MV-4-11 (cell line): ENCODE measurements at places on chromosomes 1 and 21.

DNA sequence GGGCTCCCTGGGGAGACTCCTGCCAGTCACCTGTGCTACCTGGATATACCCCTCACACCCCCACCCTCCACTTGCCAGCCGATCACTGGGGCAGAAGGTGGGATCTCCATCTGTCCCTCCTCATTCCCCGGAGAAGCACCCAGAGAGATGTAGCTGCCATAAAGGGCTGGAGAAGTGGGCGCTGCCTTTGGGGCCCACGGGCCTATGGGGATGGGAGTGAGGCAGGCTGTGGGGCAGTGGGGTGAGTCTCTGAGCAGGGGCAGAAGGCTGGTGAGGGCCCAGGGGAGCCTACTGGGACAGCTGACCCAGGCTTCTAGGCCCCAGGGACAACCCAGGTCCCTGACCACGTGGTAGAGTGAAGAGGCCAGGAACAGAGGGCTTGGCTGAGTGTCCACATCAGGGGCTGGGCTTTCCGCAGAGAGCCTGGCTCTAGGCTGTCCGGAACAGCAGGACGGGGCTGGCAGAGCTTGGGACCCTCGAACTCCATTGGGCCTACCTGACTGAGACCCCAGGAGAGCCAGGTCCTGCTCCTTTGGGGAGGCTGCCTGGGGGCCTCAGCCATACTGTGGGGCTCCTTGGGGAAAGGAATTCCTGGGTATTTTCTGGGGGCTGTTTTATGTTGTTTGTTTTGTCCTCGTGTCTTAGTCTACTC is 205.9 kb upstream of the VAMP3 start:
- DNase-seq = no peak

DNA sequence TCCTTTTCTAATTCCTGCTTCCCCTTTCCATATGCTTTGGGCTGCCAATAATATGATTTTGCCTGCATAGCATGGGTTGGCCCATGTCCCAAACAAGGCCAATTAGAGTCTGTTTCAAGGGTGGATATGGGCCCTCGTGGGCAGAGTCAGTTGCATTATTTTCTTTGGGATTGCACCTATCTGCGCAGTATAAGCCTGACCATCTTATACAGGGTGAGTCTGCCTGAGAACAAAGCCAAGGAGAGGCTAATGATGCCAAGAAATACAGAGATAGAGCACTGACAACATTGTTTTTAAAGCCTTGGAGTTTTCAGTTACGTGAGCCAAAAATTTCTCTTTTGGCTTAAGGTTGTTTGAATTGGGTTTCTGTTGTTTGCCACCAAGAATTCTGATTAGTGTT is 18.6 kb downstream of the OVAAL start:
- DNase-seq = no peak

DNA sequence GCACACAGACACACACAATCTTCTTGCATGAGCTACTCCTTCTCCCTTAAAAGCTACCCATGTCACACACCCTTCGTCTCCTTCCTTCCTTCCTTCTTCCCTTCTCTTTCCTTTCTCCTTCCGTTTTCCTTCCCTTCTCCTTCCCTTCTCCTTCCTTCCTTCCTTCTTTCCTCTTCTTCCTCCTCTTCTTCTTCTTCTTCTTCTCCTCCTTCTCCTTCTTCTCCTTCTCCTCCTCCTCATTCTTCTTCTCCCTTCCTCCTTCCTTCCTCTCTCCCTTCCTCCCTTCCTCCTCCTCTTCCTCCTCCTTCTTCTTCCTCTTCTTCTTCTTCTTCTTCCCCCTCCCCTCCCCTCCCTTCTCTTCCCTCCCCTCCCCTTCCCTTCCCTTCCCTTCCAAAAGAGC is 52.1 kb upstream of the LEPR start:
- no peak for DNase-seq

DNA sequence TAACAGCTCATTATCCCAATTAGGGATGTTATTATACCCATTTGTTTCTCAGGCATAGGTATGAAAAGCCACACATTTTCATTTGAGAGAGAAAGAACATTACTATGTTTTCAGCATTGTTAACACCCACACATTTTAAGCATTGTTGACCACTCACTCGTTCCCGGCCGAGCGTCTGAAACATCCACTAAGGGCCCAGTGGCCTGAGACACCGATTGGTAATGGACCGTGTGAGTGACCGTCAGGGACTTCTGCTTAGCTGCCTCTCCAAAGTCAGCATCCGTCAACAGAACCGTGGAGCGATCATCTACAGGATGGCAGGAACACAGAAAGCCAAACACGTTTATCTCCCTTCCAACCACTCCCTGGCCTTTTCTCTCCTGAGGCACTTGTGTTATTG is 184.6 kb downstream of the PCP4 start:
- no peak for DNase-seq

GRCh38 chr1:213486488-213486887 is 435.4 kb downstream of the RPS6KC1 start:
- DNase-seq = no peak

GRCh38 chr1:21490774-21491487 is 18.3 kb upstream of the ALPL start:
- DNase-seq = peak; percentile 35
